Frontal cortex (tissue), 4 donors: ENCODE measurements at places on chromosomes 1 and 21. TPM values are rescaled to one million over a fixed set of nuclear protein-coding genes. Genes with fewer than 3 reads are reported as not detected.

PTPRU gene
- total RNA-seq = 30.2 TPM

- DNase-seq = no peak
Observed at GRCh38 chr1:66480162-66480561, 53.8 kb upstream of the SGIP1 start.

- no peak for DNase-seq
Observed at GRCh38 chr1:239308701-239309333, 77.6 kb upstream of the CHRM3 start.

DNA sequence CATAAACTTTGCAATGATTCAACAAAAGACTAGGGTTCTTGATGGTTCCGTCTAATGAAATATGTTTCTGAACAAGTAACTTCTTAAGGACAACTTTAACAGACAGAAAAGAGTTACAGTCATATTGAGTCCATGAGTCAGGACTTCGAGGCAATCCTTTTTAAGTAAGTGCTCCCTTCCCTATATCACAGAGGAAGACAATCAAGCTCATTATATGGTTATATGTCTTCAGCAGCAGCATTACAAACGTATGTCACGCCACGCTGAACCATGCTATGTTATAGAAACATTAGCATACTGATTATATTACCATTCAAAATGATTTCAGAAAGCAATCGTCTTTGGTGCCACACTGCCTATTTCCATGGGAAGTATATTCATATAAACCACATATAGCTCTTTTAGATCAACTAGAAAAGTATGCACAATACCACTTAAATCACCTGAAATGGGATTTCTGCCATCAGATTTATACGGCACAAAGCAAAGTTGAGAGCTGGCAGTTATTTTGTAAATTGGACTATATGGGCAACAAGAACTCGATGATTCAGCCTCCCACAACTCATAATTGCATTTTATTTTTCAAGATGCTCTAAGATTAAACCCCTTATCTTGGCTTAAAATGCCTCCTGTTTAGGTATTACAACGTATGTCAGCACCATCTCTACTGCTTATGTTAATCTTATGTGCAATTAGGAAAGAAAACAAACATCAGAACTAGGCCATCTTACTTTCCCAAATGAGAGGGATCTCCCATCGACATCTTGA is 111.3 kb upstream of the SAMSN1 start:
- DNase-seq = no peak

GRCh38 chr1:225766967-225767633 is 10.5 kb upstream of the SRP9 start:
- DNase-seq = no peak
